ENCODE measurements at places on chromosomes 3 and 15.
A peak's percentile ranks its signal among the peaks of the same experiment; 100 is the strongest.

DNA sequence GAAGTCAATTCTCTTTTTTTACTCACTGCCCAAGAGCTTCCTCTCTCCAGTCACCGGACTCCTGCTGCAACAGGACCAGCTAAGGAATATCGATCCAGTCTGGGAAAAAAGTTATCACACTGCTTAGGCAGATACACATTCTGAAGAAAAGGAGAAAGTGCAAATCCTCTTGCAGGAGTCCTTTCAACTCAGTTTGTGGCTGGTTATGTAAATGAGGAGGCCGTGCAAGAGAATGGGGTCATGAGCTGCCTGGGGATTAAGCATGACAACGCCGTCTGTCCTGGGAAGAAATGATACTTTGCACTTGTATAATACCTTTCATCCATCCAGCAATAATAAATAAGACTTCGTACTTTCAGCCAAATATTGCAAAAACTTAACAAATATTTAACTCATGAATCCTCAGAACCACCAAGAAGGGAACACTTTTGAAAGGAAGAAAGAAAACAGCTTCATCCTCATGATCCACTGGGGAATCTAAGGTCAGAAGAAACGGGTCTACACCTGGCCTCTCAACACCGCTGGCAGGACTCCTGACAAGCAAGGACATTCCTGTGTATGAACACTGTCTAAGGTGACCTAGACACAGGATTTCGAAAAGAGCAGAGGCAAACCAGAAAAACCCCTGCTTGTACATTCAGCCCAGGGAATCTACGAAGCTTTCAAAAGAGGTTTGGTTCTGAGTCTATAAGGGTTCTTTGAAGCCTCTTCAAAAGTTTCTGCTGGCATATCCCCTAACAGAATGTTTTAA, 13.1 kb upstream of the WWTR1 start:
- DNase-seq: no peak

- DNase-seq: no peak
These were observed 732.4 kb upstream of the BCHE start for GRCh38 chr3:166569589-166569988.

- peak; percentile 60 for DNase-seq
These were observed 80.7 kb upstream of the ALDH1L1 start for GRCh38 chr3:126261037-126261436.

- no peak for DNase-seq
These were observed 10.9 kb upstream of the LZTFL1 start for GRCh38 chr3:45852828-45853227.

DNA sequence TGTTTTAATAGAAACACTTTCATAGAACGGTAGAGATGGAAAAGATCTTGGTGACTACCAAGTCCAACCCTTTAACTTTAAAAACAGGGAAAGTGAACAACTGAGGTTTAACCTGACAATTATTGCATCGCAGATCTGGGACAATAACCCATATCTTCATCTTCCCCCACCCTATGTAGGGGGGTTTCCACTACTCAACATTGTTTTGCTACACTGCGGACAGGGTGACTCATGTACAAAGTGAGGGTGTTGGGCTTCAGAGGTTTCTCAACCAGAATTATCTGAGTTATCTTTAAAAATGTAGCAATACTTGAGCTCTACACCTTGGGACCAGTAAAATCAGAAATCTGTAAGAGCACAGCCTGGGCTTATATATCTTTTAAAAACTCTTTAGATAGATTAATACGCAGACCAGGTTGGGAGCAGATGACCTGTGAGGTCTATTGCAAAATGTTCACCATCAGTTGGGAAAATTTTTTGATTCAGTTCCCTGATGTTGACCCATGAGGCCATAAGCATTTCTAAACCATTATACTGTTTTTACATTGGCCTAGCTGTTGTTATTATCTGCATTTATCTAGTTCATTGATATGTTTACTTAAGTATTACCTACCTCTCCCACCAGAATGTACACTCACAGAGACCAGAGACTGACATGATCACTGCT, 103.6 kb upstream of the ICE2 start:
- DNase-seq: no peak

DNA sequence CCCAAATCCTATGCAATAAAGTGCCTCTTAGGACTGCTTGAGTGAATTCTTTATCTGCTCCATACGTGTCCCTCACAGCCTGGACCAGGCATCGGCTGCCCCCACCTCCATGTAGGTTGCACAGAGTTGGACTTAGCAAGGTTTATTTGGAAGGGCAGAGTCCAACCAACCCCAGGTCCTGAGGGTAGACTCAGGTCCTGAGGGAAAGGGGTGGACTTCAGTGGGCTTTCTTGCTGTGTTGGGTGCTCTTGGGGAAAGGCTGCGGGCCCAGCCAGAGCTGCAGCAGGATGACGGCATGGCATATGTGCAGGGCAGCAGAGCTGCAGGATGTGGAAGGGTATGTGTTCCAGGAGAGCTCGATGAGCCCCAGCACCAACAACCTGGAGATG, 6.5 kb downstream of the ALG3 start:
- DNase-seq: no peak

DNA sequence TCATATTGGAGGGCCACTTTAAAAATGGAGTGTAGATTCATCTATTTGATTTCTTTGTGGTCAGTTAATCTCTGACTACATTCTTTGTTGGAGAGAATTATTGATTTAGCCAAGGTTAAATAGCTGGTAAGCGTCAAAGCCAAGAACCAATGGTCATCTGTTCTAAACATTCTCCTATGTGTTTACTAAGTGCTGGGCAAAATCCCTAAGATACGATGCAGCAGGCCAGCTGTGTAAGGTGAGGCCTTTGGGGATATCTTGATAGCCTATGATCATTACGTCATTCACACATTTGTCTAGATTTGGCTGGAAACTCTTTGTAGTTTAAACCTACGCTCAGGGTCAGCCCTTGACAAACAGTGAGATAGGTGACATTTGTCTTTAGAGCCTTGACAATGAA, 236.2 kb downstream of the NR1D2 start:
- no peak for DNase-seq

DNA sequence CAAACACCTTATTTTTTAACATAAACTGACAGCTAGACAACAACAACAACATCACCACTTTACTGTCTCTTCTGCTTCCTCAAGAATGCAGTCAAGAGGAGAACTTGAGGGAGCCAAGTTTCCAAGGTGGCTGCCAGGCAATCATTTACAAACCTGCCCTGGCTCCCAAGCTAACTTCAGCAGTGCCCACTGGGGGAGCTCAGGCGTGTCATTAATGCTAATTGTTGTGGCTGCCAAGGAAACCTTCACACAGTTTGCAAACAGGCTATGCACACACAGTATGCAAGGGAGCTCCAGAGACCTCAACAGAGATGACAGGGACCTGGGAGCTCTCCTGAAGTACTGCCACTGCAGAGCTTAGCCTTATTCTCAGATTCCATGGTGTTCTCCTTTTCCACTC, 2.1 kb downstream of the DZIP1L start:
- no peak for DNase-seq

DNA sequence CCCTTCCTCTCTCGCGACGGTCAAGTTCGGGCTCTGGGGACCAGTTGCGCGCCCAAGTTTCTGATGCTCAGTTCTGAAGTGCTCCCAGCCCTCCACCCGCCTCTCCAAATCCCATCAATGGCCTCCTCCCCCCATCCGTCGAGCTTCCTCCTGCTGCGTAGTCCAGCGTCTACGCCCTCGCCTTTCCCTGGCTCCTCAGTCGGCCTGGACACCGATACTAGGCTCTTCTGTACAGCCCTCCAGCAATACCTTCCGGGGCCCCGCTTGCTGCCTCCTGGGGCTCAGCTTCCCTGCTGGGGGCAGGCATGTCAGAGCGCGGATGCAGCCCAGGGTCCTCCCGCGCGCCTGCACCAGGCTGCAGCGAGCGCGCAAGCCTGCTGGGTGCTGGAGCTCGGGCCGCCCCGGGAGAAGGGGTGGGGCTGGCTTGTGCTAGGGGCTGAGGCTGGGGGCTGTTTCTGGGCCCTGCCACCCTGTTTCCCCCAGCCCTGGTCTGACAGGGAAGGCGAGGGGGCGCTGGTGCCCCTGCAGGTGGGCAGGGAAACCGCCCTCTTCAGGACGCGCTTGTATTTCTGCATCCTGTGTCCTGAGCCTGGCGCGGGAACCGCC, 353.3 kb upstream of the SUCLG2 start:
- no peak for DNase-seq

GRCh38 chr3:72961752-72962151, 34.9 kb upstream of the PPP4R2 start:
- DNase-seq: no peak

- DNase-seq: no peak
These were observed 43.4 kb downstream of the NPTN start for GRCh38 chr15:73589766-73590165.

GRCh38 chr15:69232765-69233164, 65.9 kb upstream of the PAQR5 start:
- DNase-seq: no peak

DNA sequence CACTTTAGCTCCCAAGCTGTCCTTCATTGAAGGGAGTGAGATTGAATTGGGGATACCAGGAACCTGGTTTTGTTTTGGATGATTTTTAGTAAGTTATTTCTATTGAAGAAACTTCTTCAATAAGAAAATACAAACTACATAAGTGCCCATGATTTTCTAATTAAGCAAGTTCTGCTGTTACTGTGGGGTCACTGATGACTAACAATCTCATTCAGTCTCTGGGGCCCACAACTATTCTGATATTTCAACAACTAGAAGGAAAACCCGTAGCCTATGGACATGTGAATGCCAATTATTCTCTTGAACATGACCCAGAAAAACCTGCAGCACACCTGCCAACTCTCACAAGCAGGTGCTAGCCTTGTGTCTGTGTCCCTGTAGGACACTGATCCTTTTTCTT, 184.6 kb downstream of the DCLK3 start:
- DNase-seq: no peak

DNA sequence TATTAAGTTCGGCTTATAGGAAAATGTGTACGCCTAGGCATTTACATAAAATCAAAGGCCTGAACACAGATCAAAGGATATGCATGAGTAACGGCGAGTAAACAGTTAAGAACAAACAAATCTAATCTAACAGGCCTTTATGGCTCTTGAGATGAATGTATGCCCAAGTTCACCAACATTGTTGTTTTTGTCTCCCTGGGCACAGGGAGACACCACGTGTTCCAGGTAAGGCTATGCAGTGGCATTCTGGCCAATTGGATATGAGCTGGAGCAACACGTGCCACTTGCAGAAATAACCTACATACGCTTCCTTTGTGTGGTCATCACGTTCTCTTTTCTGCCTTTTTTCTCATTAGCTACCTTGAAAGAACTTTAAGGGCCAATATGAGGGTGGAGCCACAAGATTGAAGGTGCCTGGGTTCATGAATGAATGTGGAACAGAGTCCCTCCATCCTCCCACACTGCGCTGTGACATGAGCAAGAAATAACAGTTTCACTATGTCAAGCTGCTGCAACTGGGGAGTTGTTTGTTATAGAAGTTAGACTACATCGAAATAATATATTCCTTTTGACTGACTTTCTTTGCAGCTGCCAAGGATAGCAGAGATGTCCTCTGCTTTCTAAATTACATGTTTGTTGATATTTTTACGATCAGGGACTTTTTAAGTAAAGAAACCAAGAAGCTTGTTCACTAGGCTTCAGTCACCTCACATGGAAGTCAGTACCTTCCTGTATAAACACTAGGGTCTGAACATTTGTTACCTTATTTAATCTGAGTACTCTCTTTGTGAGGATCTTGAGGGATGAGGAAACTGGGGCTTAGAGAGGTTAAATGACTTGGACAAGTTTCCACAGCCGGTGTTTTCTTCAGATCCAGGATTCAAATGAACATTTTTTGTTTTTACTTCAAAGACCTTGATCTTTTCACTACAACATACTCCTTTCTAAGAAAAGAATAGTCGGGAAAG, 427.5 kb upstream of the TBL1XR1 start:
- DNase-seq: no peak

GRCh38 chr15:63434576-63435186, 53.0 kb upstream of the CA12 start:
- no peak for DNase-seq

DNA sequence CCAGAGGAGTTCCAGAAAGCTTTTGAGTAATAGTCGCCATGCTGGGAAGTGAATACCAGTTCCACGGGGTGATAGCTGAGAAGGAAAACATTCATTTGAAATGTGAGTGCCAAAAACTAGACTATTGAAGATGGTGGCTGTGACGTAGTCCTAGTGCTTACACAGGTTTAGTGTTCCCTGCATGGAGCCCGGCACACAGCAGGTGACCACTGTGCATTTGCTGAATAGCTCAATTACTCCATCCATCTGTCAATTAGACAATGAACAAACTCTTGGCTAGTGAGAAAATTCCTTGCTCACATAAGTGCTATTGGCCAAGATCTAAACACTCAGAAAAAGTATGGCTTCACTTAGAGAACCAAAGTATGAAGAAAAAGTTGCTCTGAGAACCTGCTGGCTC, 448.1 kb upstream of the WNT5A start:
- DNase-seq: no peak

DNA sequence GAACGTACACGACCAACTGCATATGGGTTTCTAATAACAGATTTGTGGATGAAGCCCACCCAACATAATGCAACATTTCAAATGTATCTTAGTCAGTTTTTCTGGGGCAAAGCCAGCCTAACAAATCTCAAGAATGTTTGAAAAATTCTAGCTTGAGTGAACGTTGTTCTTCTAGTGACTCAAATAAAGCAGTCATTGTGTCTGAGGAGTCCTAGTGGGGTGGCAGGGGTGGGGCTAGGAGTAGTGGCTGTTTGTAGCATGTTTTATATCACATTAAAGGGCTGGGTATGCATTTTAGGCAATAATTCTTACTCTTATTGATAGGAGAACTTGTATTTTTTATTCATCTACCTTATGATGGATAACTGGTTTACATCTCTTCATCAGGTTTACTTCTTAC, 6.0 kb downstream of the B3GNT5 start:
- no peak for DNase-seq

GRCh38 chr15:45200799-45201556, 13.2 kb upstream of the SHF start:
- peak; percentile 66 for DNase-seq

DNA sequence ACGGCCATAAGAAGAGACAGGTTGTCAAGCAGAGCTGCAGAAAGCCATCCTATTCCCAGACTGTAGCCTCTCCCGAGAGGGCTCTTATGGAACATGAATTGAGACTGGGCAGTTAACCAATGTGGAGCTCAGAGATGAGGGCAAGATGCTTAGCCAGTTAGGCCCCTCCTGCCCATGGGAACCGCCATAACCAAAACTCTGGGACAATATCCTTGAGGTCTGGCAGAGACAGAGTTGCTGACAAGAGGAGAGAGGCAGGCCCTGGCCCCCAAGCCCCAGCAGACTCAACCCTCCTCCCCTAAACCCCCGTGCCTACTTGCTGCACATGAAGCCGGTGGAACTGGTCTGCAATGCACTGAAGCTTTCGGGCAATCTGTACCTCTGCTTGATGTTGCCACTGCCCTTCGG, 4.8 kb downstream of the BMF start:
- no peak for DNase-seq

- DNase-seq: no peak
These were observed 59.1 kb upstream of the SPRED1 start for GRCh38 chr15:38193496-38193895.

DNA sequence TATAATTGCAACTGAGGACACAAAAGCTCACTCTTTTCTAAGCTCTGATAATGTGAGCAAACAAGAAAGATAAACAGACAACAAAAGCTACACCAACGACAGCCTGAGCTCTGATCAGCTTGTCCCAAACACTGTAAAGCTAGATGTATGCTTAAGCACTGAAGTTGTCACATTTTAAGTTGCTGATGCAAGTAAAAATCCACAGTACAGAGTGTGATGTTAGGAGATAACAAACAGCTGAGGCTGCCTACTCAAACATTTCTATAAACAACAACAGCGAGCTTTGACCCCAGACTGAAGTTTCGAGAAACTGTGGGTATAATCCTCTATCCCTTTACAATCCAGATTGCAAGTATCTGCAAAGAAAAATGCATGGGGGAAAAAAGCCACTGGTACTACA, 10.7 kb downstream of the MTHFS start:
- no peak for DNase-seq

Measured in AG09319 (cell line).